ENCODE measurements at places on chromosomes 4 and X.
A peak's percentile ranks its signal among the peaks of the same experiment; 100 is the strongest.

DNA sequence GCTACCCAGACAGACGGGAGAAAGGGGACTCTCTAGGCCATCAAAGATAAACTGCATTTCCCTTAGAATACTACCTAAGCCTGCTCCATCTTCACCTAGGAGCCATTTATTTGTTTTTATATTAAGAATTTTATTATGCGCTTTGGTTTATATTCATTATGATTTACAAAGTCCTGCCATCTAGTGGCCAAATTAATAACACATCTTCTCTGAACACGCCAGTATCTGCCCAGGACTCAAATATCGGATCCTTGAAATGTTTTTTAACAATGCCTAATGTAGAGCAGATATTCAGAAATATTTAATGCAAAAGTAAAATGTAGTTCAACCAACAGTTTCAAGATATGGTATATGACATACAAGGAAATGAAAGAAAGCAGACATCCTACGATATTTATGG, 20.8 kb upstream of the PRPS2 start:
- no peak for DNase-seq

GRCh38 chrX:72347366-72347765, 41.7 kb upstream of the CITED1 start:
- DNase-seq = no peak

DNA sequence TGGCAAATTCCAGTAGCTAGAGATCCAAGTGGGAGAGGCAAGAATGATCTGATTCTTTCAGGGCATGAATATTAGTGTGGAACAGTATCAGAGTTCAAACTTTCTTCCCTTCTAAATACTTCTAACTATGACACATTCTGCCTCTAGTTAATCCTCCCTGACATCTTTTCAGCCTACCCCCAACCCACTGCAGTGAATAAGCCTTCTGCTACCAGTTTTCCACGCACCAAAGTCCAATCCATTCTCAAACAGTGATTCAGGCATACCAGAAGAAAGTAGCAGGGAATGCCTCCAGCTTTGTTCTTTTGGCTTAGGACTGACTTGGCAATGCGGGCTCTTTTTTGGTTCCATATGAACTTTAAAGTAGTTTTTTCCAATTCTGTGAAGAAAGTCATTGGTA, 155.4 kb upstream of the FTHL17 start:
- no peak for DNase-seq

- DNase-seq = no peak
Measured at GRCh38 chr4:13966231-13967195, 339.0 kb upstream of the BOD1L1 start.

DNA sequence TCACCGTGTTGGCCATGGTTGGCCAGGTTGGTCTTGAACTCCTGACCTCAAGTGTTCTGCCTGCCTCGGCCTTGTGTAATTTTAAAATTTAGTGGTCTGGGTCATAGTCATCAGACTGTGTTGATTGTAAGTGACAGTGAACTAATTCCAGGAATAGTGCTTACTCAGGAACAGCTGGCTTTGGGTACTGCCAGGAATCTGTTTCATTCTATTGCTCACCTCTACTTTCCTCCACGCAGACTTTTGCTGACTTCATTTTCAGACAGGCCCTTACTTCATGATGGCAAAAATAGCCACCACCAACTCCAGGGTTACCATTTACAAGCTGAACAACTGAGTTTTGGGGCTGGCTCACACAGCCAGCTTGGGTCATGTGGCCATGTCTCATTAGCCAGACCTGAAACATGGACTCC, 54.6 kb downstream of the FNIP2 start:
- DNase-seq = no peak

DNA sequence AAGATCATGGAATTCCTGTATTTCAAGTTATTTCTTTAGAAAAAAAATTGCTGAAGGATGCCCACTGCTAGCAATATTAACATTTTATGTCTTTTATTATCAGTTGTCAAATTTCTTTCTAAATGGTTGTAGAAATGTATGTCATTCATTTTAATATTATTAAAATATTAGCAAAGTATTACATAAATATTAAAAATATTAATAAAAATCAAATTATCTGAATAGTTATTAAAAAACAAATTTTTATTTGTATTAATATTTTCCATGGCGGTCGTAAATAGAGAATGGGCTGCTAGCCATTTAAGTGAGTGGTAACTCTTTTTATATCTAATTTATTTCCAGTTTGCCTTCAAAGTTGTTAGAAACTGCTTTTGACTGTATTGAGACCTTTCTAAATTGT, 72.2 kb downstream of the ATP10D start:
- no peak for DNase-seq

DNA sequence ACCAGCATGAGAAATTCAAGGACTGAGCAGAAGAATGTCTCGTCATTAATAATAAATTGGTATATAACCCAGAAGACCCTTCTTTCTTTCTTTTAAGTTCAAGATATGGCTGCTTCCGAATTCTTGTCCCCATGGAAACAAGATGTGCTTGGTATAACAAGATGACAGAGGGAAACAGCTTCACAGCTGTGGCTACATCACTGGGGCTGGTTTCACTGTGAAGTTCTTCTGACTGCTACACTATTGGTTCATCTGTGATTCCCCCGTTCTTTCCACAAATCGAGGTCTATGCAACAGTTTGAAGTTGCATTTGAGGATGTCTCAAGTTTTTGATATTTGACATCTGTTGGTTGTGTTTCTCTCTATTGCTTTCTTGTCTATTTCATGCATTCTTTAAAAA, 12.3 kb upstream of the DTHD1 start:
- DNase-seq = no peak

GRCh38 chr4:155173371-155173770, 35.1 kb upstream of the NPY2R start:
- DNase-seq = no peak

DNA sequence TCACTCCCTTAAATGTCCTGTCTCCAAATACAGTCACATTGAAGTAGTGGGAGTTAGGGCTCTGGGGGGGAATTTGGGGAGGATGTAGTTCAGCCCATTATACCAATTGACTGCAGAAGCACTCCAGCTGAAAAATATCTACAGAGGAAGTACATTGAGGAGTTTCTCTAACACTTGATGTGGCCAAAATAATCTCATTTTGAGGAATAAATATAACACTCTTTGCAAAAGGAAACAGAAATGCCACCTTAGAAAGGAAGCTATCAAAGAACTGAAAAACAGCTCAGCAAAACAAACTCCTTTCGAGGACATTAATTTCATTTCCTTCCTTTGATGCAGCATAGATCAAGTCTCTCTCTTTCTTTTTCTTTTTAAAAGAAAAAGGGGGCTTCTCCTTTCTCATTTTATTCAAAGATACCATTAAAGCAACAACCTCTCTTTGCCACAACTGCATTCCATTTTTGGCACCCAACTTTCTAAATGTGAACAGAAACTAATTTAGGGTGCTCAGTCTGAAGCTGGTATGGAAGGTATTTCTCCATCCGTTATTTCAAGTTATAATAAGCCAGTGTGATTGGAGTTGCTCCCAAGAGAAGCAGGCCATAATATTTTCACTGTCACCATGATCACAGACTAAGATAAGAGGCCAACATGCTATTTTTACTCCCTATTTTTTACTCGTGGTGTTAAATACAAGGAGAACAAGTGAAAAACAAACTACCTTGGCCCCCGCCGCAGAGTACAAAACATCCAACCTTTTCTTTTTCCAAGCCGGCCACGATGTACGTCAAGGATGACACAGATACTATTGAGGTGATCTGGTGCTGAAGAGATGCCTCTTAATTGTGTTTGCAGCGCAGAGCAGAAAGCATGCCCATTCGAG, 230.4 kb upstream of the GATB start:
- DNase-seq = no peak

DNA sequence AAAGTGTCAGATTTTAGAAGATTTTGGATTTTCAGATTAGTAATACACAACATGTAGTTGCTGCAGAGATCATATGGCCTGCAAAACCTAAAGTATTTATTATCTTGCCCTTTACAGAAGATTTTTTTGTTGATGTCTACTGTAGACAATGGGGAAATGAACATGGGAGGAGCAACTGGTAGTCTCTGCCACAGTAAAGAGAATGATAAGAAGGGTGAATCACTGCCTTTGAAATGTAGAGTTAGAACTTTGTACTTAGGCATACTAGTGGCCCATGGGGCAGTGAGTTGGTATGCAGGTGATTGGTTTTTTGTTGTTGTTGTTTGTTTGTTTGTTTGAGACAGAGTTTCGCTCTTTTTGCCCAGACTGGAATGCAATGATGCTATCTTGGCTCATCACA, 50.1 kb downstream of the GAB1 start:
- no peak for DNase-seq

GRCh38 chr4:61318431-61318830, 118.3 kb downstream of the ADGRL3 start:
- no peak for DNase-seq

DNA sequence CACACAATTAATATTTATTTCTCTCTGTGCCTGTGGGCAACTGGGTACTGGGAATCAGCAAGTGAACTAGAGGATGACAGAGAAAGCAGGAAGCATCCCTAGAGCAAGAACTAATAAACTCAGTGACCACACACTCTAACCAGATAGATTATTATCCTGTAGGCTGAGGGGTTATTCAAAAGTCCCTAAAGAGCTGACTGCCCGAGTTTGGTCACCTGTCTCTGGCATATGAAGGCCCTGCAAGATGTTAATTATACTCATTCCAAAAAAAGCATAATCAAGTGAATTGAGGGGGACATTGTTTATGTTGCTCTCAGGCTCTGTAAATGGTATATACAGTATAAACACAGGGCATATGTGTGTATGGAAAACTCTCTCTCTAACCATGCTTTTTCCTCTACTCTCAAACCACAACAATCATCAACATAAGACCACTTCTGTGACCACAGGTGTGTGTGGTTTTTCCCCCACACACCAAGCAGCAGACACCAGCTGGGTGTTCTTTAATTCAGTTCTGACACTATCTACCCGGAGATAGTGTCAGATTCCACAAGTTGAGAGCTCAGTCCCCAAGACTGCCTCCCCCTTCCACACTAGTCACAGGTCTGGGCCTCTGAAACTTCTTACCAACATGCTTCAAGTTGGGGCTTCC, 6.2 kb upstream of the HPSE start:
- DNase-seq = peak; percentile 16

- DNase-seq = no peak
Measured at GRCh38 chr4:22778547-22779163, 85.9 kb downstream of the GBA3 start.

DNA sequence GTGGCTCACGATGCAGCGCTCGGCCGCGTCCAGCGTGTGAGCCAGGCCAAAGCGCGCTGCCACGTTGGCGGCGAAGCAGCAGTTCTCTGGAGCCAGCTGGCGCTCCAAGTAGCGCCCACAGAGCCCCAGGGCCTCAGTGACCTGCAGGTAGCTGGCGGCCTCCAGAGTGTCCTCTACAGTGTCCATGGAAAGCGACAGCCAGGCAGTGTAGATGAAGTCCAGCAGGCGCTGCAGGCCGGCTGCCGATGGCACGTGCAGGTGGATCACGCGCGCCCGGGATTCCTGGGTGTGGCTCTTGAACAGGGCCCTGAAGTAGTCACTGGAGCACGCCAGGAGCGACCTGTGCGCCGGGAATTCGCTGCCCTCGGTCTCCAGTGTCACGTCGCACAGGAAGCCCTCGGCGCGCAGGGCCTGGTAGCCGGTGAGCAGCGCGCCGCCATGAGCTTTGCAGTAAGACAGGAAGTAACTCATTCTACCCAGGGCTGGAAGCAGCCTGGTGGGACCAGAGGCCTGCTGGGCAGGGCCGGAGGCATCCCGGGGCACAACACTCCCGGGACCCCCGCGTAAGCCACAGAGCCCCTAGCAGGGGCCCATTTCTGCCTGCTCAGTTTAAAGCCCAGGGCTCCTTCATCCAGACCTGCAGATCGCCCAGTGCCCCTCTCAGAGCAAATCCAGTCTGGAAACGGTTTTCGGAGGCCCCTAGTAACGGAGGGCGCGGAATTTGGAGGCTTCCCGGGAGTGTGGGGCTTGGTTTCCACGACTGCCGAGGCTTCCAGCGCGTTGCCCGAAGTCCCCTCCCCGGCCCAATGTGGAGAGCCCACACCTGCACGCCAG, 595 bp downstream of the KLHL34 start:
- peak; percentile 21 for DNase-seq

DNA sequence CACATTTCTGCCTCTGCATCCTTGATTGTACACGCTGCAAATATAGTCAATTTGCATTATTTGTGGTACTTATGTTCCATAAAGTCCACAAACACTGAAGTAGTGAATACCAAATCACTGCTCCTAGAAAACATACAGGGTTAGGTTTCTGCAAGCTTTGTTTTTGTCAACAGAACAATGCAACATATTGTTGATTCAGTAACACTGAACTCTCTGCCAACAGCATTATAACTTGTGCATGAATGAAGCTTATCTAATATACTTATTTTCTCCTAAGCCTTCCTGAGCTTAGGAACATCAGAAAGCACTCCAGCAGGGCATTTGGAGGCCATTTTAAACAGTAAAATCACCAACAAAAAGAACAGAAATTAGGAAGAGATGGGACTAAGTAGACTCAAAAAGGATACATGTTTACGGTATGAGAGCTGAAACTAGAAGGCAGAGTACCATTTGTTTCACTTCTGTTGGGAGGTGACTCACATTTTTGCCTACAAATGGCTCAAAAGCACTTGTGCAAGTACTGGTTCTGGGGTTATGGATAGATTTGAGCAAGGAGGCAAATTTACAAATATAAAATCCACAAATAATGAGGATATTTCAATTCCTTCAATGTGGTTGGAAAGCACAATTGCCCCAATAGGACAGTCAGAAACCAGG, 14.1 kb downstream of the COX18 start:
- no peak for DNase-seq

- no peak for DNase-seq
Measured at GRCh38 chr4:57053508-57053907, 56.7 kb downstream of the IGFBP7 start.

- no peak for DNase-seq
Measured at GRCh38 chrX:13473442-13474163, 95.8 kb upstream of the EGFL6 start.

DNA sequence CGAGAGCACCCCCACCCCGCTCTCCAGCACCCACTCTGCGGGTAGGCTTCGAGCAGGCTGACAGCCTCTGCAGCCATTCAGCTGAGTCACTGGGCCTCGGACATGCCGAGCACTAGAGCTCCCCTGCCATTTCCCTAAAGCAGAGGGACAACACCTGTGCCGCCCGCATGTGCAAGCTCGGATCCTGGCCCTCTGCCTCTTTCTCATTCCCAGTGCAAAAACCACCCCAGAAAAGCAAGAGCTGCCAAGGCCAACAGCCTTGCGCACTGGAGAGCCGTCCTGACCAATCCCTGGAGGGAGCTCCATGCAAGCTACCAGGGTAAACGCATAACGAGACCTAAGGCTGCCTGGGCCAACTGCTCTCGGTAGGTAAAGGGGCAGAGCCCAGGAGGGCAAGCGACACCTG, 5.3 kb downstream of the HCFC1 start:
- DNase-seq = no peak

DNA sequence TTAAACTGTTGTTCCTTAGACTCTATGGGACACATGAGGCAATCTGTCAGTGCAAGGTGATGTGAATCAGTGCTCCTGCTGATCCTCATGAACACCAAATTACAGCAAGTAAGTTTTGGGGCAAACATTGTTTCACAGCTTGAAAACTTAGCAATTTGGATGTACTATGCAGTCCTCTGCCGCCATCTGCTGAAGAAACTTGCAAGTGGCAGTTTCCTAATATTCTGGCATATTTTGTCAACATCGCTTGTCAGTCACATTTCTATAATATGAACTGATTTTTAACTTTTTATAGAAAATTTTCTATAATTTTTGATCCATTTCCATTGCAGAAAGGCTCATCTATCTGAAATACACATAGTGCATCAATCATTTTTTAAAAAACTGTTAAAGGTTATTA, 56.3 kb downstream of the ZAR1 start:
- peak; percentile 23 for DNase-seq

Data from activated naive CD4-positive, alpha-beta T cell treated with anti-CD3 and anti-CD28 coated beads, Interleukin-2, amount 50 U/mL, for 16 hours (primary cell).